ENCODE measurements at places on chromosomes 1 and 21.
A peak's percentile ranks its signal among the peaks of the same experiment; 100 is the strongest.

- peak; percentile 68 for DNase-seq
These were observed 2.1 kb downstream of the CDC7 start for GRCh38 chr1:91502672-91503184.

DNA sequence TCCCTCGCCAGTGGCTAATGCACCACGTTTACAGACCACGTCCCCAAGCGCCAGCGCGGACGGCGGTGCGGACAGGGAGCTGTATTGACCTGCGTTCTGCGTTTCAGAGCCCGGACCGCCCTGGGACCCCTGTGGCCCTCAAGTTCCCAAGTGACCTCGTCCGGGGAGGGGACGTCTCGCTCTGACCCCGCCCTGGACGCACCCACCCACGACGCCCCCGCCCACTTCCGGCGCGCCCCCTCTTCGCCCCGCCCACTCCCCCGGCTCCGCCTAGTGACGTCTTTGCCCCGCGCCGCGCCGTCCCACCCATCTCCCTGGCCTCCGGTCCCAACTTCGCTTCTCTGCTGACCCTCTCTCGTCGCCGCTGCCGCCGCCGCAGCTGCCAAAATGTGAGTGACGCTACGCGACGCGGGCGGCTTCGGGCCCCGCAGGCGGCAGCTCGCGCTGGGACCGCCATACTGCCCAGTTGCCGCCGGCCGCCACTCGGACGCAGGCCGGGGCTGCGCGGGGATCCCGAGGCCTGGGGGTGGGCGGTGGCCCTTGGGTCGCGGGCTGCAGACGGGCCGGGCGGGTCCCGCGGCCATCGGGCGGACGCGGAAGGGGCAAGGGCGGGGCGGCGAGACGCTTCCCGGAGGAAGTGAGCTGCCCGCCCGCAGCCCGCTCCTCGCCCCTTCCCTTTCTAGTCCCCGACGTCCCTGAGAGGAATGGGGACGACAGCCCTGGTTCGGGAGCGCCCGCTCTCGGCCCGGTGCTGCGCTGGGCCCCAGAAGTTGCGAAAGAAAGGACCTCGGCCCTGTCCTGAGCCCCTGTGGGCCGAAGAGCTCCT lies at the start of gene VAMP3:
Gene VAMP3 (plus strand): TSS at position 300 of the 826 bp plus-strand sequence. CDS start 88 bp downstream, at position 388.
- peak; percentile 71 for DNase-seq

DNA sequence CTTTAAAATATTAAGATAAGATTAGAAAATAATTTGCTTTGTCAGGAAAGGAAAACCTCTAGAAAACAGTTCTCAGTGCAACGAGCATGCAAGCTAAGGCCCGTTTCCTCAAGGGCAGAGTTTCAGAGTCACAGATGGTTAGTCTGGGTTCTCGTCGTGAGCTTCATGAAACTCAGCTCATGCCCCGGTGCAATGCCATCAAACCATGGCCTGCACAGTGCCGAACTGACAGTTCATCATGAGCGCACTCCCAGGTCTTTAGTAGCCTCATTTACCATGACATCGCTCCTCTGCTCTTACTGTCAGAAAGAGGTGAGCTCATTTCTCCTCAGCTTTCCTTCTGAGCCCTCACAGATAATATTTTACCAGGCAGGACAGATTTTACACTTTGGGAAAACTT lies 319.2 kb downstream of the NTNG1 start:
- no peak for DNase-seq

DNA sequence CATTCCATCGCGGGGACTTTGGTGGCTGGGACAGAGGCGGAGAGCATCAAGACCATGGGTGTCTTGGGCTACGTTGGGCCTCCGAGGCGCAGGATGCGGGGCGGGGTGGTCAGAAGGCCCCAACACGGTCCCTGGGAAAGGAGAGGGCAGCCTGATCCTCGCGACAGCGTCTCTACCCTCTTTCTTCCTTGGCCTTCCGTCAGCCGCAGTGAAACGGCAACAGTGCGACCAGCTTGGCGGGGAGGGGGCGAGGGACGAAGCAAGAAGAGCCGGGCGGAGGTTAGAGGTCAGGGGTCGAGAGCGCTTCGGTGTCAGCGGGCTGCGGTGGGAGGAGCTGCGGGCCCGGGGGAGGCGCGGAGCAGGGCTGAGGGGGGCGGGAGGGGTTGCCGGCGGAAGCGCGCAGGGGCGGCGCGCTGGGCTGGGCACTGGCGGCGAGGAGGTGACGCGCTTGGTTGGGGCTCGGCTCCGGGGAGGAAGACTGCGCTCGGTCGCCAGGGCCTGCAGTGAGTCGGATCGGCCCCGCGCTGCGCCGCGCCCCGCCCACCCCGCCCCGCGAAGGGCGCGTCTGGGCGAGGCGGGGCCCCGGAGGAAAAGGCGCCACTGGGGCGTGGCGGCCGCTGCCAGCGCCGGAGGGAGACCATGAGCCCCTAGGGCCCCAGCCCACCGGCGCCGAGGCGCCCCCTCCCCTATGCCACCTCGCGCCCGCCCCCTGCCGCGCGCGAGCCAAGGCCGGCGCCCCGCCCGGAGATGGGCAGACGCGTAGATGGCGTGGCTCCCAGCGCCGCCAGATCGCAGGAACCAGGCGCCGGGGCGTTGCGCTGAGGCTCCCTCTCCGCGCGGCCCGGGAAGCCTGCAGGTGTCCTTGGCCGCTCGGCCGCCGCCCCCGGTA lies at the start of gene KCNC4:
Gene KCNC4 (plus strand): TSS at position 600 of the 889 bp plus-strand sequence. CDS start 1,186 bp downstream, outside the sequence.
- DNase-seq, result peak; percentile 82

GRCh38 chr1:208942394-208943130 lies 641.0 kb upstream of the CAMK1G start:
- no peak for DNase-seq
